ENCODE measurements at places on chromosomes 6 and 20.
A peak's percentile ranks its signal among the peaks of the same experiment; 100 is the strongest.

- no peak for DNase-seq
Observed at GRCh38 chr20:6017467-6017866, 36.4 kb downstream of the LRRN4 start.

DNA sequence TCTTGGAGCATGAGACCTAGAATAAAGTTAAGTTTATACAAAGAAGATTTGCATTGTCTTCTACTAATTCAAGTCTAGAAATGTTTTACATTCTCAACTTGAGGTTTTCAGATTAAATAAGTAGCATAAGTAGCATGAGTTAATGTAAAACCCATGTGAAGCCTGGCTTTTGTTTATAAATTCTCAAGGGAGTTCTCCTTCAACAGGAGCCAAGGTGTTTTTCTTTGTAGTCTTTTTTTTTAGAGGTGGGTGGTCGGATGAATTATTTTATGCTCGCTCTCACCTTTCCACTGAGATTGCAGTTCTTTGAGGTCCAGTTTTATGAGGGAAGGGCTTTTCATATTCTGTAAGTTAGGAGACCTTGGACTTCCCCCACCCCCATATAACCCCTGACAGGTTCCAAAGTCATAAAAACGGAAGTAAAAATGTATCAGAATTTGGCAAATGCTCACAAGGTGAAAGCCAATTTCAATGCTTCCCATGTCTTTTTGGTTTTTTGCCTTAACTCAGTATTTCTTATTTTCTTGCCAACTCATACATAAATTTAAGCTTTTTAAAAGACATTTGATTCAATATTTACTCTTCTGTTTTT lies 244.3 kb upstream of the ASCC3 start:
- no peak for DNase-seq

DNA sequence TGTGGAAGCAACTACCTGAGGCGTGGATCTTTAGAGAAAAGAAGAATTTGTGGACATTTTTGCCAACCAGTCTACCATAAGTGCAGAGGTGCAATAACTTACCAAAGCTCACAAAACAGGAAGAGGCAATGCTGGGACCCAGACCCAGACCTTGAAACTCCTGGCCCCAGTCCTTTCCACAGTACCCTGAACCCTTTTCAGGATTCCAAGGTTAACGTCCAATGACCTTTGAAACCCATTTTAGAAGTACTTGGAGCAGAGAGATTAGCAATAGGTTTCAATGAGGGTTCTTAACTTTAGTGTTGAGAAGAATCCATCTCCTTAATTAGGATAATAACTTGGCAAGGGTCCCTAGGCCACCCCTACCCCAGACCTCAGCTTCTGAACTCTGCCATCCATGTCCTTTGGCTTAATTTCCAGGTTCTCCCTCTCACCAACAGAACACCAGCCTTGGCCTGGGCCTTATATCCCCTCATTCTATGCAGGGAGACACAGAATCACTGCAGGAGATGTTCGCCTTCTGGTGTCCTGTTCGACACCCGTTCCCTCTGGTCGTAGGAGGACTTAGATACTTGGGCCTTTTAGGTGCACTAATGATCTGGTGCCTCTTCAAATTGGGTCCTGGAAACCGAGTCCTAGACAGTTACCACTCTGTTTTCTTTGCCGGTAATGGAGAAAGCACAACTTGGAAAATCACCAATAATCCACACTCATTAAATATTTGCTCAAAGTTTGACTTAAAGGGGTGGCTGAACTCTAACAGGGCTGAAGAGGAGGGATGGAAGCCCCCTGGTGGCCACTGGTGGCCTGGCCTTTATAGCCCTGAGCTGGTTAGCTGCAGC lies 40.6 kb downstream of the ISM1 start:
- peak; percentile 61 for DNase-seq

- DNase-seq = no peak
Observed at GRCh38 chr6:83539678-83540077, 27.3 kb downstream of the PRSS35 start.

- DNase-seq = no peak
Observed at GRCh38 chr6:38168126-38168525, 348.6 kb downstream of the ZFAND3 start.

DNA sequence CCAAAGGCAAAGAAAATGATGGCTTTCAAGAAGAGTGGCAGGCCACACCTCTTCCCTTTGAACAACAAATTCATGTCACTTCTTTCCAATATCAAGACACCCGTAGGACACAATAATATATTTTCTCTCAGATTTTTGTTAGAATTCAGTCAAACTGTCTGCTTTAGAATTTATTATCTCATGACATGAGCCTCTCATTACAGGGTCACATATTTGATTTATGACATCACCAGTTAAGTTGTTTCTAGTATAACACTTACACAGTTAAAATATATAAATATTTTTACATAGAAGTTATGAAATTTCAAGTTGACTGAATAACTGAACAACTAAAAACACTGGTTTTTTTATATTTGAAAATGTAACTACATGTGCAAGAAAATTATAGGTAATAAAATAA lies 320.6 kb upstream of the AGPAT4 start:
- DNase-seq = no peak

DNA sequence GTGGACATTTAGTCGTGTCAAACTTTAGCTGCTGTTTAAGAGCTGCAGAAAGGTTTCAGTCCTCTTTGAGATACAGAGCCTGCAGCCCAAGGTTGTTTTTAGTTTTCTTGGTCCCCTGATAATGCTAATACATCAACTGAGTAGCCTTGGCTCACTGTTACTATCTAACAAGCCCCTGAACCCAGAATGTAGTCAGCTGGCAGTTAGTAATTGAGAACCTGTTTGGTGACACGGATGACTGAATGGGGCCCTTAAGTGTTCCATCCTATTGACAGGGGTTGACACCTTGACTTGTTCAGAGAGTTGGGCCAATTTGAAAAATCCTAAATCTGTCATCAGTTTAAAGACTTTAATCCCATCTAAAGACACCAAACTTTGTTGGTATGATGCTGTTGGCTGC lies 2.8 kb downstream of the RTN4IP1 start:
- no peak for DNase-seq

DNA sequence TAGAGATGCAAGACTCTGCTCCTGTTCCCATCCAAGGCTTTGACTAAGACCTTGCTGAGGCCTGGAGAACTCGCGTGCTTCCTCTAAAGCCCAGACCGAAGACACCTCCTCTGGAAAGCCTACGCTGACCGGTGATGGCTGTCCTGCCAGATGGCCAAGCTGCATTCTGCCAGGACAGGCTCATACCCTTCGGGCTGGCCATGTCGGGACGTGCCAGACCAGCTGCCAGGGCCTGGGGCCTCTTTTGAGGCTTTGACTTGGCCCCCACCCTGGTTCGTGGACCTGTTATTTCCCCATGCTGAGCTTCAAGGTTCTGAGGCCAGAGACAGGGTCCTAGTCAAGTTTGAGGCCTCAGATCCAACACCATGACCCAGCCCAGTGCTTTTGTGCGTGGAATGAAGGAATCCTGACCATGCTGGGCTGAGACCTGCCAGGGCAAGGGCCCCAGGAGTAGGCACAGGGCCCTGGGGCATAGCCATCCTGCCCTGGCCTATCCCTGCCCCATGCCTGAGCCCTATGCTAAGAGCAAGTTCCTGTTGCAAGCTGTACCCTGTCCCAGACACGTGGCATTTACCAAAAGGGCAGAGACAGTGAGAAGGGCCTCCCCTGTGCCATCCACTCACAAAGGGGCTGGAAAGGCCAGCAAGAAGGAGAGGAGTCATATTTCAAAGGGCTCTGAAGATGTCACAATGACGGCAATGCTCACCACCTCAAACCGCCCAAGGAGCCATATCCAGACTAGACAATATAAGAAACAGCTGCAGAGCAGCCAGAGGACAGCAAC lies 42.8 kb downstream of the MRPL14 start:
- no peak for DNase-seq

GRCh38 chr20:49696594-49696993 lies 17.1 kb downstream of the B4GALT5 start:
- DNase-seq = no peak

GRCh38 chr6:67450641-67451040 lies 1184.4 kb upstream of the ADGRB3 start:
- DNase-seq = no peak

- no peak for DNase-seq
Observed at GRCh38 chr6:131807321-131807643, 538 bp upstream of the ENPP1 start.

DNA sequence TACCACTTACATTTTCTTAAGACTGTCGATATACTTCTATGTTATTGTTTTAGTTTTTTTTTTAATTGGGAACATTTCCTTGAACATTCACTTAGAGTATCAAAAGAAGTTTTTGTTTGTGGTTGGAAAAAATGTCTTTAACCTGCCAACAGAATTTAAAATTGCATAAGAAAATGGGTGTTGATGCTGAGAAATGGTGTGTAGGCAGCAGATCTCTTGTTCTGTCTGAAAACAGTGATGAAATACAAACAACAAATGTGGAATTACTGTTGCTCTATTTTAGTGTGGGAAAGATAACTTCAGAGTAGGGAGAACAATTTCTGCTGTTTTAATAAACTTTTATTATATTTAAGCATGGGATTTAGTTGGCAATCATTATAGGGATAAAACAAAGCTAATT lies 293.5 kb downstream of the CDKAL1 start:
- no peak for DNase-seq

- DNase-seq = peak; percentile 88
Observed at GRCh38 chr20:59933849-59934585, 580 bp upstream of the SYCP2 start.

DNA sequence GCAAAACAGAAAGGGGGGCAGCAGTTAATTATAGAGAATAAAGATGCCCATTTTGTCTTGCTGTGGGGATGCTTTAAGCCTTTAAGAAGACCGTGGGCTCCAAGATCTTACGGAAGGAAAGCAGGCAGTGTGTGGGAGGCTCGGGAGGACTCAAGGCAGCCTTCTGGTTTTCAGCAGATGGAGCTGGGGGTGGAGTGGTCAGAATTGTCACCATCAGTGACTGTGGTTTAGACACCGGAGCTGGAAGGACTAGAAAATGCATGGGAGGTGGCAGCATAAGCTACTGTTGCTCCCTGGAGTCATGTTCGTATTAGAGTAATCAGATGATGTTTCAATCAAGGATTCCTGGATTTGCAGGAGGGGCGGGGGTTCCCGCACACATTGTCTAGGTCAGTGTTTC lies 3.7 kb downstream of the PHACTR1 start:
- DNase-seq = no peak

GRCh38 chr6:144660561-144661115 lies 375.5 kb downstream of the UTRN start:
- DNase-seq = no peak

- peak; percentile 10 for DNase-seq
Observed at GRCh38 chr6:131443514-131443913, 129.5 kb upstream of the ARG1 start.

DNA sequence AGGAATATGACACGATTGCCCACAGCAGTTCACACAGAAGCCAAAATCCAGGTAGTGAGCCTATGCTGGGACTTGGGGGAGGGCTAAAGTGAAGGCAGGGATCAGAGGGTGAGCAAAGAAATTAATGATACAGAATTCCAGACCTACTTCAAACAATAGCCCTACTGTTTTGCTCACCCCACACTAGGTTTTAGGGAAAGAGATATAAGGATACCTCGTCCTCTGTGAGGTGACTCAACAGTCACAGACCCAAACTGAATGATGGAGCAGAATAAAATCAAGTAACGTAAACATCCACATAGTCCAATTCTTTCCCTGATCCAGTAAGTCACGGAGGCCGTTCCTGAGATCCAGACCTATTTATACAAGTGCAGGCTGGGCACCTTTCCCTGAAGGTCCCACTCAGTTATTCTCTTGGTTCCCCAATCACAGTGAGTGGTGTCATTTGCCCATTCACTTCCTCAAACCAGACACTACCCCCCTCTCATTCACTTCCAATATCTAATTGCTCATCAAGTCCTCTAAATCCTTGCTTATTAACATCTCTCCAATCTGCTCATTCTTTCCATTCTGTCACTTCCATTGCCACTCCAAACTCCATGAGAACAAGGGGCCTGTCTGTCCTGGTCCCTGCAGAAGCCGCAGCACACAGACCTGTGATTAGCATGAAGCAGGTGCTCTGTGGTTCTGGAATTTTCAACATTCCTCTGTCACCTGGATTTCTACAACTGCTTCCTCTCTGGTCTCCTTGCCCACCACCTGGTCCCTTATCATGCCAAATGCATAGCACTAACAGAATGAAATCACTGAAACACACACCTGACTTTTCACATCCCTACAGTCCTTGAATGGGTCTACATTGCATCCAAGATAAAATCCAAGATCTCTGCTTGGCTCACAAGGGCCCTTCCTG lies 55.9 kb downstream of the ATXN1 start:
- no peak for DNase-seq

DNA sequence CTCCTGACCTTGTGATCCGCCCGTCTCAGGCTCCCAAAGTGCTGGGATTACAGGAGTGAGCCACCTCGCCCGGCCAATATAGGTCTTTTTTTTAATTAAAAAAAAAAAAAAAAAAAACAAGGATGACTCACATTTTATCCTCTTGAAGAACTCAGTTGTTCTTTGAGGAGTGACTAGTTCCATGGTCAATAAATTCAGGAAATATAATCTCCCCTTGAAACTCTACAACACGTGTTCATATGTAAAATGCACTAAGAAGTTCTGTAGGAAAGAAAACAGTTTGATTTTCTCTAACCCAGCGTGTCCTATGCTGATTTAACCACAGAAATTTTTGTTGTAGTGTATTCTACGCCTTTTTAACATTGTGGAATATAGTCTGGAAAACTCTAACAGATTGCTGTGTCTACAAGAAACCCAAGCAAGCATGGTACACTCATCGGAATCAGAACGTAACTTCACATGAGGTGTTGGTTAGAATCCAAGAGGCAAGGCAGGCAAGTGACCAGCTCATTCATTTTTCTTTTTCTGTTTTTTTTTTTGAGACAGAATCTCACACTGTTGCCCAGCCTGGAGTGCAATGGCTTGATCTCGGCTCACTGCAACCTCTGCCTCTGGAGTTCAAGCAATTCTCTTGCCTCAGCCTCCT lies 79.0 kb upstream of the ZNF217 start:
- no peak for DNase-seq

- DNase-seq = no peak
Observed at GRCh38 chr6:26032340-26033084, 54.7 kb upstream of the HFE start.

- no peak for DNase-seq
Observed at GRCh38 chr6:2157441-2158127, 87.8 kb downstream of the GMDS start.

DNA sequence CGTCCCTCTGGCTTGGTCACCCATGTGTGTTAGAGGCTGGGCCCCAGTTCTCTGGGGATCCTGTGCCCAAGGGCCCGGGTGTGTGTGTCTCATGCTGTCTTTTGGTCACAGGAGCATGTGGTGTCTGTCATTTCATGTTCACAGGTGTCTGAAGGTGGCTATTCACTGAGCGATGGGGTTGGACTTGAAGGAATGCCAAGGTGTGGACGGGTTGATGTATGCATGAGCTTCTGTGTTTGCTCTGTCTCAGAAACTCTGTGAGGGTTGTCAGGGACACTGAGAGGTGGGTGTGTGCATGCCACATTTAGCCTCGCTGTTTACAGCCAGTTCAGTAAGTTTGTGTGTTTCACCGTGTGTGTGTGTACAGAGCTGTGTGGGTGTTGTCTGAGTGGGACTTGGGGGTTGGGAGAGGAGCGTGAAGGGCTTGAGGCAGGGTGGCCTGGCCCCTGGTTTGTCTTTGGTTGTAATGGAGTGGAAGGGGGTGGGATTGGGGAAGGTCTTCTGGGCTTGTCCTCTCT lies 1.2 kb downstream of the DDR1 start:
- no peak for DNase-seq

GRCh38 chr6:31187780-31188194 lies 17.3 kb upstream of the POU5F1 start:
- no peak for DNase-seq

GRCh38 chr6:167501831-167502385 lies 177.0 kb downstream of the TTLL2 start:
- DNase-seq = no peak

- DNase-seq = no peak
Observed at GRCh38 chr6:75501756-75502155, 8.2 kb upstream of the FILIP1 start.

- DNase-seq = no peak
Observed at GRCh38 chr6:4486568-4487315, 289.5 kb upstream of the CDYL start.
